ENCODE measurements at places on chromosomes 3 and 15.

DNA sequence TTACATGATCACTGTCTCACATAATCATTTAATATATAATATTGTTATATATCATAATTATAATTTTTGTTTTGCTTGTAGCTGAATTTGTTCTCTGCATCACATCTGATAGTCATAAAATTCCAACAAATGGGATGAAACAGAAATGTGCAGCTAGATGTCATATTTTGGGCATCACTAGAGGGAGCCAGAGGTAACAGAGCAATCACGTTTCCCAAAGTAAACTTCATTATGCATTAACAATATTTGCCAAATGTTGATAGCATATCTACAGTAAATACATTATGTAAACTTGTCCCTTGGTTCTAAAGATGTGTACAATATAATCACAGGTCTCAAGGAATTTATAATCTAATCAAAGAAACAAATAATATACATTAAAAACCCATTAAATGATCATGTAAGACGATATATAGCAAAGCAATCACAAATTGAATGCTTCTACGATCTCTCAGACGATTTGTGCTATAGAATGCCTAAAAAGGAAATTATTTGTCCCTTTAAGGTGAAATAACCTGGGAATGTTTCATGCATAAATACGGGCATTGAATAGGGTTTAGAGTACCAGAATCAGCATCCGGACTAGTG lies 234.2 kb upstream of the MCTP2 start:
- no peak for DNase-seq

DNA sequence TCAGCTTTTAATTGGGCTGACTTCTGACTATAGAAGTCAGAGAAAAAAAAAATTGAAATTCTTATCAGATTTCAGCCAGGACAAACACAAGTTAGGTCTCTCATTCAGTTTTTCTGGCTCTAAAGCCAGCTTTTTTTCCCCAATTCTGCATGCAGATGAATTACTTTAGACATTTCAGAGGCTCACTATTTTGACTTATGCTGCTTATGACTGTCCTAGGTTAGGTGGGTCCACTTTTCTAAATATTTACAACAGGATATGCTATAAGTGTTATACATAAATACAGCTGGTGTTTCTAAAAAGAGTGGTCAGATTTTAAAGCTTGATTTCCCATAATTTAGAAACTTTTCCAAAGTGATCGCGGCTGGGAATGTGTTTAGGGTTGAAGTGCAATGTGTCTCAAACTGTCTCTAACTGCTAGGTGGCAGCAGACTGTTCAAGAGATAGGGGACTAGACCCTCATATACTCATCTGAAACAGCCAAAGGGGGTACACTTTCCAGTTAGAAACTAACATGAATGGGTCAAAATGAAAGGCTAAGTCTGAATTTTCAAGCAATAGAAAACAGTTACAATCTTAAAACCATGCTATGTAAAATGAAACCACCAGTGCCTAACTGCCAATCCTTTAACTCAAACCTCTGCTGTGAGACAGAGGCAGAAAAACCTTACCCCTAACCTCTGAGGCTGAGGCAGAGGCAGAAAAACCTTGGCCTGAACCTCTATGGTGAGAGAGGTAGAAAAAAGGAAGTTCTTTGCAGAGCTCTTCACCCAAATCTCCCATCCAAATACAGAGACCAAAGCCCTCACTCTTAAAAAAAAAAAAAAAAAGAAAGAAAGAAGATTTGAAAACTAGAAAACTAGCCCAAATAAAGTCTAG lies 596.0 kb downstream of the NTRK3 start:
- DNase-seq: no peak

- DNase-seq: no peak
Measured at GRCh38 chr15:60740787-60741354, 261.9 kb upstream of the ICE2 start.

- no peak for DNase-seq
Measured at GRCh38 chr3:195458316-195458717, 15.5 kb upstream of the ACAP2 start.

GRCh38 chr15:74333662-74334061 lies 33.8 kb downstream of the CYP11A1 start:
- no peak for DNase-seq

GRCh38 chr3:196192036-196192523 lies 19.1 kb downstream of the ZDHHC19 start:
- DNase-seq: no peak

GRCh38 chr15:82980981-82981380 lies 5.0 kb upstream of the RAMAC start:
- DNase-seq: no peak

- DNase-seq: no peak
Measured at GRCh38 chr3:187403768-187404288, 35.6 kb downstream of the RTP4 start.

DNA sequence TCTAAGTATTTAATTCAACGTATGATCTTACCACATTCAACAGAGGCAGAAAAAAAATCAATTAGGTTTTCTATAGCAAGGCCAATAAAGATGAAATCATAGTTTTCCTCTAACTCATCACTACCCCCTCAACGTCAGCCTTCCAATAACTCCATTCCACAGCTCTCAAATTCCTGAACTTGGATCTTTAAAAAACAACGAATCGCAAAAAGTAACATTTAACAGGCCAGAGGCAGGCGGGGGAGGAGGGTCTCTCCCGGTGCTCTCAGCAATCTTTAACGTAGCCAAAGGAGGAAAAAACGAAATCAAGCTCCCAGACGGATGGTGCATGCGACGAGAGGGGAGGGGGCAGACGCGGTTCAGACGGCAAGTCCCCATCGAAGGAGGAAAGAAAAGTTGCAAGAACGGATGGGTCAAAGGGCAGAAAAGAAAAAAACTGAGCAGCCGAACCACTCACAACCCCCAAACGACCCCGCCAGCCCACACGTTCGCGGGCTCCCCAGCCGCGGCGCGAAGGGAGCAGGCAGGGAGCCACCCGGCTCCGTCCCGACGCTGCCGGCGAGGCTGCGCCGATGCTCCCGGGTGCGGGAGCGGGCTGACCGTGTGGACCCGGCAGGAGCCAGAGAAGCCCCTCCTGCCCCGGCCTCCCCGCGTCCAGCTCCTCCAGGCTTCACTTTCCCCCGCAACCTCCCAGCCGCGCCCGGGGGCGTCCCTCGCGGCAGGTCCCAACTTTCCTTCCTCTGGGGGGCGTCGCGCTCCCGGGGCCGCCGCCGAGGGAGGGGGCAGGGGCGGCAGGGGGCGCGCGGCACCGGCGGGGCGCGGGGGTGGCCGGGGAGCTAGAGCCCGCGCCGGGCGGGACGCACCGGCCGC lies 703 bp downstream of the PEAK1 start:
- DNase-seq: no peak

DNA sequence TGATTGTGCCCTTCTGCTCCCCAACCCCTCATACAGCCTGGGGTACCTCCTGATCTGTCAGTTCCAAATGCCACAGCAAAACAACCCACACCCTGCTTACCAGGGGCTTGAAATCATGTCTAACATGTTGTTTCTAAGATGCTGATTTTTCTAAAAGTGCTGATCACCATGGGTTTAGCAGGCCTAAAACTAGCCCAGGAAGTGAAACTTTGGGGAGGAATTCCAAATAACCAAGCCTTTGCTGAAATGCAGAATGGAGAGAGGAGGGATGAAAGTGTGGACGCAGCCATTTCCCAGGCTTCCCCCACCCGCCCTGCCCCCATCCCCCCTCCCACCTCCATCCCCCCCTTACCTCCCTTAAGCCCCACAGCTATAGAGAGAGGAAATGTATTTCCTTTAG lies 2.0 kb upstream of the HRH1 start:
- no peak for DNase-seq

DNA sequence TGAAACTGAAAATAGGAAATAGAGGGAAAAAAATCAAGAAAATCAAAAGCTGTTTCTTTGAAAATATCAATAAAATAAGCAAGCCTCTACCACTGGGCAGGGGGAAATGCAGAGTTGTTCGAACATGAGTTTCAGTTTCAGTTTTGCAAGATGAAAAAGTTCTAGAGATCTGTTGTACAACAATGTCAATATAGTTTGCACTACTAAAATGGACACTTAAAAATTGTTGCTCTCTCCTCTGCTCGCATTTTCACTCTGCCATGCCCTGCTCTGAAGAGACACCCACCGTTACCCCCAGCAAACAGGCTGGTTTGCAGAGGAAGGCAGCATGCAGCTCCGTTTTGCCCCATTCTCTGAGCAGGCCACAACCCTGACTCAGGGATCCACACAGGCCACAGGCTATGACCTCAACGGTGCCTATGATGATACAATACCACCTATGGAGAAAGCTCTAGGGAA lies 64.5 kb downstream of the ZNF148 start:
- no peak for DNase-seq

- no peak for DNase-seq
Measured at GRCh38 chr15:47203993-47204392, 513.3 kb upstream of the SEMA6D start.

DNA sequence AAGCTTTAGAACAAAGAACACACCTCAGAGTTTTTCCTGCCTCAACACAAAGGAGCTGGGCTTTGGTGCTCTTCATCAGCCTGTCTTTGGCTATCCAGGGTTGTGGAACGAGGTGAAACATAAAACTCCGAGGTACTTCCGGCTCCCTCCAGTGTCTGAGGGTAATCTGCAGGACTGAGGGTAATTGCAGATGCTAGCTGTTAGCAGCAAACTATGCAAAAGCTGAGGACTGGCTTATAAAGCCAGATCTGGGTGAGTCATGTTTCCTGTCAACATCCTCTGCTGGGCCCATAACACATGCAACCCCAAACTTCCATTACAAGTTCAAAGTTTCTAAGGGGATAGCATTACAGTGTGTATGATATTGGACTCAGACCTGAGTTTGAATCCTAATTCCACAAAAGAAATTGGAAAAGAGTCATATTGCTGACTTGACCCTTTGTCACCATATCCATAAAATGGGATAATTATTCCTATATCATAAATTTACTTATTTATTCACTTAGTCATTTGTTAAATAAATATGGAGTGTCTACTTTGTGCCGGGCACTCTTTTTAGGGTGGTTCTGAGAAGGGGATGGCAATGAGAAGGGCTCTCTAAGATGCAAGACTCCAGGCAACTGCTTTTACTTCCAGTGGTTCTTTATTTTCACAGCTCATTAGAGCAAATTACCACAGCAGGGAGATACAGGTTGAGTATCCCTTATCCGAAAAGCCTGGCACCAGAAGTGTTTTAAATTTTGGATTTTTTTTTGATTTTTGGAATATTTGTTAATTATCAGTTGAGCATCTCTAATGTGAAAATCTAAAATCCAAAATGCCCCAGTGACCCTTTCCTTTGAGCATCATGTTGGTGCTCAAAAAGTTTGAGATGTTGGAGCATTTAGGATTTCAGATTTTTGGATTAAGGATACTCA lies 9.5 kb upstream of the TRIM69 start:
- no peak for DNase-seq

DNA sequence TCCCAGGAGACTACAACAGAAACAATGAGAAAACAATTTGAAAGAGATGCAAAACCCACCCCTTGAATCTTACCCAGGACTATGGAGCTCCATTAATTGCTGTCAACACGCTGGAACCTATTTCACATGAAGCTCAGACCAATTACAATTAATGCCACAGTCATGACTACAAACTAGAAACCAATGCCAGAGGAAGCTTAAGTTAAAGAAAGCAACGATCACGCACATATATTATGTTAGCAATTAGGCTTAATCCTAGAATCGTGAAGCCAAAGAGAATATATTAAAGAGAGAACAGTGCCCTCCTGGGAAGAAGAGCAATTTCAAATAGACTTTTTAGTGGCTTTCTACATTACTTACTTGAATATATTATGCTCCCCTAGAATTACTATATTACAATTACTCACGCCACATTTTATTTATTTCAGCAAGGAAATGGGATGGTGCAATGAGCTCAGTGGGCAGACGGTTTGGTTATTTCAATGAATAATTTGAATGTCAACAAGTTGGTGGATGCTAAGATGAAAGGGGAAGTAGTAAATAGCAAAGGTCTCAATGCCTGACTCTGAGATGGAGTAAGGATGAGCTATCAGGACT lies 125.5 kb downstream of the GREM1 start:
- DNase-seq: no peak

- no peak for DNase-seq
Measured at GRCh38 chr15:70262171-70262570, 164.5 kb upstream of the TLE3 start.

GRCh38 chr3:14133876-14134275 lies 9.0 kb downstream of the TMEM43 start:
- DNase-seq: no peak

DNA sequence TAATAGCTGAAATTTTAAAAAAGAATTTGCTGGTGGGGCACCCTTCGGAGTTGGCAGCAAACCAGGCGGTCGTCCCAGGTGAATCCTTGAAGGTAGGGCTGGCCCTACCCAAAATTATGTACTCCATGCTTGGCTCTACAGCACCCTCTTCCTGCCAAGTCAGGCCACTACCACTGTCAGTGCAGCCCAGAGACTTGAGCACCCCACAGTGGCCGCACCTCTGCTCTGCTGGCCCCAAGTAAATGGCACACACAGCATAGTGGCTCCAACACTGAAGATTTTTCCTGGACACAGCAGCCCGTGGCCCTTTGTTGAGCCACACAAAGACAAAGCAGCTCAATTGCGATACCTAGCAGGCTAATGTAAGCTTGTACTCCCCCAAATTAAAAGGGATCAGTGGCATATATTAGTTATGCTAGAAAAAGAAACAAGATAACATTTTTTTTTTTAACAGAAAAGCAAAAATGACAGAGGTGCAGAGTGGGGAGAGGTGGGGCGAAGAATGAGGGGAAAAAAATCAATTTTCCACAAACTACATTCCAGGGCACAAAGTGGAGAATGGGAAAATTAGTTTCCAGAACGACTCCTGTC lies 250.5 kb downstream of the UACA start:
- DNase-seq: no peak

DNA sequence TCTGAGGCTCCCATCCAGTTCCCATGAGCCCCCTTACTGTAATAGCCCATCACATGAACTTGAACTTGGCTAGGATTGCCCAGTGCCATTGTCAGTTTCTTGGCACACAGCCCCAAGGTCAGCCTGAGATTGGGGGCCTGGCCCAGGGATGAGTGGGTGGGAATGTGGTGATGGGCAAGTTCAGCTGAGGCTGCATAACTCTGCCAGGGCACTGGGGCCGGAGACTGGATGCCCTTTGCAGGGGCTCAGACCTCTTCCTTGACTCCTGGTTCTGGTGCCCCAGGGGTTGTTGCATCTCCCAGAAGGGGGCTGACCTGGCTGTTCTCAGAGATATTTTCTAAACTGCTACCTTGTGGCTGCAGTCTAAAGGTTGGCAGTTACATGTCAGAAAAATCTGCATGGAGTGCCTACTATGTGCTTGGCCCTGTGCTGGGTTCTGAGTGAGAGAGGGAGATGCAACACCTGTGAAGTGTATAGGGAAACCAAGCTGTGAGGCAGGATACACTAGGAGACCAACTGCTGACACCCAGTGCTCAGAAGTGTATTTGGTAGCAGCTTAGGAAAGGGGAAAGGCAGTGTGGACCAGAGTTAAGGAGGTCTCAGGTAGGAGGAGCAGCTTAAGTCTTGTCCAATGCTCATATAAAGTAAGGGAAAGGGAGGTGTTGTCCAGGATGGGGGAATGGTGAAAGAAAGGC lies 74.8 kb upstream of the PRR23C start:
- no peak for DNase-seq

- DNase-seq: peak; percentile 19
Measured at GRCh38 chr15:87944050-87944449, 312.5 kb downstream of the NTRK3 start.

GRCh38 chr3:73451301-73451944 lies 173.3 kb downstream of the PDZRN3 start:
- DNase-seq: no peak

Measured in cerebellar nuclear complex (tissue), 1 donor.